ENCODE measurements at places on chromosomes 1 and 21.
A peak's percentile ranks its signal among the peaks of the same experiment; 100 is the strongest.

GRCh38 chr21:25039461-25040380 lies 567.6 kb downstream of the MRPL39 start:
- DNase-seq, result peak; percentile 83

DNA sequence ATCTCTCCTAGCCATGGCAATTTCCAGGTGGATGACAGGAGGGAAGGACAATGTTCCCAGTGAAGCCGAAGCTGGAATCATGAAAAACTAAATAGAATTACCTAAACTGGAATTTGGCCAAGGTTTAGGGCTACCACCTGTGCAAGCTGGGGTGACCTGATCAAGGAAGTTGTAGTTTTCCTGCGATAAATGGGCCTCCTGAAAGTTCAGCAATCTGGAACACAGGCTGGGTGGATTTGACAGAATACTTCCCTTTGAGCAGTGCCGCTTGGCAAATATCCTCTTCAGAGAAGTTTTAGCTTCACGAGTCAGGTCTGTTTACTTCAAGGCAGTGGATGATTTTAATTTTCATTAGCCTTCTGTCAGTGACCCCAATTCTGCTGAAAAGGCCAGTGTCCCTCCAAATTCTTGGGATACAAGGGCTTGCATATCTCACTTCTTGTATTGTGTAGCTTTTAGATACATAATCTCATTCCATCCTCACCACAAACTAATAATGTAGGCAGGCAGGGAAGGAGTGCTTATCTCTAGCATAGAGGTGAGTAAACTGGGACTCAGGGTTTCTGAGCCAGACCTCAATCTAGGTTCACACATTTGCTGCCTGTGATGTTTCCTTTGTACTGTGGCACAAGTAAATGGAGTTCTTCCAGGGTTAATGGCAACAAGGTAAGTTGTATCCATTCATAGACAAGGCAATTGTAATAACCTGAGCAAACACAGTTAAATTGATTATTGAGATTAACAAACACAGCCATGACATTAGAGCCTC lies 349.4 kb downstream of the NUF2 start:
- peak; percentile 16 for DNase-seq

GRCh38 chr1:188117436-188117835 lies 1288.7 kb downstream of the PLA2G4A start:
- no peak for DNase-seq

DNA sequence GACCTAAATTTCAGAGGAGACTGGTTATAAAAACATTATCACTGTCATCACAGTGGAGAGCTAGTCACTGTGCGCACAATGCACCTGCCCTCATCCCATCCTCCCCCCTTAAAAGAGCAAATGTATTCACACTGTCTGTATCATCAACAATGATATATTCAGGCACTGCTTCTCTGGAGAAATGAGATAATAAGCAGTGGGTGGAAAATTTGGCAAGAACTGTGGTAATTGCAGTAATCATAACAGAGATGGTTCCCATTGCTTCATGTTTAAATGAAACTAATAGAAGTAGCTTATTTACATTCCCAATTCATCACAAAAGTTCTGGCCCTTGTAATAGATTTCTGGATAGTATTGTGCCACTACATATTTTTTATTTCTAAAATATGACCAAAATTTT lies 867.4 kb upstream of the ADGRL2 start:
- DNase-seq, result no peak

GRCh38 chr1:246901874-246902273 lies 29.9 kb downstream of the AHCTF1 start:
- no peak for DNase-seq

GRCh38 chr1:76919085-76919484 lies 51.8 kb downstream of the ST6GALNAC5 start:
- no peak for DNase-seq

GRCh38 chr1:147575376-147575775 lies 34.1 kb downstream of the BCL9 start:
- no peak for DNase-seq

GRCh38 chr1:227369102-227369760 lies 50.9 kb upstream of the CDC42BPA start:
- no peak for DNase-seq

GRCh38 chr21:46325073-46325912 lies 1.3 kb downstream of the PCNT start:
- DNase-seq, result peak; percentile 64

DNA sequence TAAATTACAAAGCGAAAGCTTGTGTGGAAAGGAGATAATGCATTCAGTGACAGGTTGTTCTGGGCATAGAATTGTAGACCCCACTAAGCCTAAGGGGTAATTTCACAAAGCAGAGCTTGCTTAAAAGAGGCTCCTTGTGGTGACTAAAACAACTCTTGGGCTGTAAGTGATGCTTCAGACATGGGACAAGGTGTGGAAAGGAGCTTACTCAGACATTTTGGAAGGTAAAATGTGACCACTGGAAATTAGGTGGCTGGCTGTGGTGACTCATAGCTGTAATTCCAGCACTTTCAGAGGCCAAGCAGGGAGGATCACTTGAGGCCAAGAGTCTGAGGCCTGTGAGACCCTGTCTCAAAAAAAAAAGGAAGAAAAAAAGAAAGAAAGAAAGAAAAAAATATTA lies 51.1 kb upstream of the LRRC8C start:
- DNase-seq, result no peak

DNA sequence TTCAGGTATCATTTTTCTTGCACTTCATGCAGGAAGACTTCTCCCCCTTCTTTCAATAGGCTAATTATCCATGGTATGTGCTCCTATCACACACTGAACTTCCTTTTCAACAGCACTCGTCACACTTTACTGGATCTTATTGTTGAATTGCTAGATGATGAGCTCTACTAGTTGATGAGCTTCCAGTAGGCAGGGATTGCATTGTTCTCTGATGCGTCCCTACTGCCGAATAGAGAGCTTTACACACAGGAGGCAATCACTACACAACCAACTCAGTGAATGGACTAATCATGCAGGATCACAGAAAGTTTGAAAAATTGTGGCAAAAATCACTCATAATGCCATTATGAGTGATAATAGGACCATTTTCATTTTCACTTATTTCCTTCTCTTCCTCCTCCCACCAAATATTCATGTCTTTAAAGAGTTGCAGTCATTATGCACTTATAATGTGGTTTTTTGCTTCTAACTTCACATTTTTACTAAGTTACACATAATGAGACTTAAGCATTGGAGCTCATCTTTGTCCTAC lies 128.1 kb upstream of the ZNF648 start:
- DNase-seq, result peak; percentile 9

- DNase-seq, result peak; percentile 35
Observed at GRCh38 chr1:24825174-24825573, 79.9 kb downstream of the CLIC4 start.

Data from NCI-H69 (cell line).